CD4-positive, alpha-beta T cell (primary cell): ENCODE measurements at places on chromosomes 1 and 21. TPM values are rescaled to one million over a fixed set of nuclear protein-coding genes. Genes with fewer than 3 reads are reported as not detected.

DNA sequence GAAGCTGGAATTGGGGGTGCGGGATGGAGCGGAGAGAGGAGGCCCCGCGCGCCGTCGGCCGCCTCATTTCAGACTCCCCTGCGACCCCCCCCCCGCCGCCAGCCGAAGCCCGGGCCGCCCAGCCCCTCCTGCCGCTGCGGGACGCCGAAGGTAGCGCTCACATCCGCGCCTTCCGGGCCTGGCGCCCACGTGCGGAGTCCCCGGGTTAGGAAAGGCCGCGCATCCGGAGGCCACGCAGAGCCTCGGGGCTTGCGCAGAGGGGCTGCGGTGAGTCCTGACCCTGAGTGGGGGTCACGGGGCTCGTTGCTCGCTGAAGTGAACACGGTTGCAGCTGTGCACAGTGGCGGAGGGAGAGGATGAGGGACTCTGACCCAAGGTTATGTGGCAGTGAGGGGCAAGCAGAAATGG is 552 bp upstream of the ZNF496 start:
- DNase-seq, result peak; percentile 32

NTNG1 gene
- total RNA-seq, result not detected

DNA sequence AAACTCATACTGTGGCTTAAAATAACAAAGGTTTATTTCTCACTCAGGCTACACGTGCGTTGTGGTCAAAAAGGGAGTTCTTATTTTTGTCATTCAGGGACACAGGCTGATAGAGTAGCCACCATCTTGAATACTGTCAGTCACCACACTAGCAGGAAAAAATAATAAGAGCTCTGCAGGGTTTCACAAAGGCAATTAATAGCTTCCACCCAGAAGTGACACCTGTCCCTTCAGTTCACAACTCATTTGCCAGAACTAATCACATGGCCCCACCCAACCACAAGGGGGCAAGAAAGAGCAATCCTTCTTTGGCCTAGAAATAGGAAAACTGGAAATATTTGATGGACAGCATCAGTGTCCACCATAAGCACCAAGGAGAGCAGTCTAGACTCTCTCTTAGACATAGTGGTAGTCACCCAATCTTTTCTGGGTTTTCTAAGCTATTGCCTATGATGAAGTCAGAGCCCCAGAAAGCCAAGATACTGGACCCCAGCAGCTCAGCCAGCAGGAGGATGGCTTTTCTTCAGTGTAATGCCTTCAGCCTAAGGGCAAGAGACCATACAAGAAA is 8.2 kb downstream of the HAPLN2 start:
- DNase-seq, result no peak

DNA sequence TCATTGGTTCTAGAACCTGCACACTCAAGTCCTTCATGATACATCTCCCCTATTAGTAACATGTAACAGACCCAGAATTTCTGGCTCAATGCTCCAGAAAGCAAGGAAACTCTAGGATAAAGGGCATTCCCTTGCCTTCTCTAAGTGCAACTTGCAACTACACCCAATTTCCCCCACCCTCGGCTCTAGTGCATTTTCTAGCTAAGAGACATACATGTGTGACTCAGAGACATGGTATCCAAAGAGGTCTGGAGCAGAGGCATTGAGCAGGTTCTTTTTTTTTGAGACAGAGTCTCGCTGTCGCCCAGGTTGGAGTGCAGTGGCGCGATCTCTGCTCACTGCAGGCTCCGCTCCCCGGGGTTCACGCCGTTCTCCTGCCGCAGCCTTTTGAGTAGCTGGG is 132.9 kb downstream of the ZC3H11B start:
- no peak for DNase-seq

DNA sequence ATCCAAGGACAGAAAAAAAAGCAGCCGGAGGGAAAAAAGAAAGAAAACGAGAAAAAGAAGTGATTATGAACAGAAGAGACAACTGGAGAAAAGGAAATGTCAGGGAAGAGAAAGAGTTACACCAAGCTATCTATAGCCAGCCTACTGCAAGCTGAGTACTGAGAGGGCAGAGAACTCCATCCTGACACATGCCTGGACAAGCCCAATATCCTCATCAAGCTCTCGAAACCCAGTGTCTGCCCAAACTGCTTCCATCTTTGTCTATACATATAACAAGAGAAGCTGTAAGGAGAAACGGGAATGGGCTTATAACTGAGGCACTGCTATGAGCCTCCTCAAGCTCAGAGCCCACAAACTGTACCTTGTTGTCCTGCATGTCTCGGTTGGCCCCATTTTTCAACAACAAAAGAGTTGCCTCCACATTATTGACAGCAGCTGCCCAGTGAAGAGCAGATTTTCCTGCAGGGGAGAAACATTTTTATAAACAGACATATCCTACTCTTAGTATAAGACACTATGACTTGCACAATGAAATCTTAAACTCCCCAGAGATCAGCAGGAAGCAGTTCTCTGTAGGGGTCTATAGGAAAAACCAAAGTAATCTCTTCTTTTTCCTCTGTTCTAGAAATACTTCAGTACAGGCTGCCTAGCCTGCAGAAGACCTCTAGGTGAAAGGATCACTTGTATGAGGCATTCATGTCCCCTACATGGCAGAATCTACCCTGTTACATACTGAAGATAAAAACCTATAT is 21.2 kb upstream of the ADAM30 start:
- DNase-seq, result no peak

- DNase-seq, result no peak
Measured at GRCh38 chr21:31915566-31915965, 42.7 kb downstream of the HUNK start.

CYP4X1 gene
- total RNA-seq, result not detected

GRCh38 chr1:72202761-72203160 is 79.6 kb downstream of the NEGR1 start:
- no peak for DNase-seq

CLEC20A gene
- total RNA-seq, result not detected

ALPL gene
- not detected for total RNA-seq

GRCh38 chr1:201002510-201002909 is 21.0 kb downstream of the KIF21B start:
- no peak for DNase-seq

DNA sequence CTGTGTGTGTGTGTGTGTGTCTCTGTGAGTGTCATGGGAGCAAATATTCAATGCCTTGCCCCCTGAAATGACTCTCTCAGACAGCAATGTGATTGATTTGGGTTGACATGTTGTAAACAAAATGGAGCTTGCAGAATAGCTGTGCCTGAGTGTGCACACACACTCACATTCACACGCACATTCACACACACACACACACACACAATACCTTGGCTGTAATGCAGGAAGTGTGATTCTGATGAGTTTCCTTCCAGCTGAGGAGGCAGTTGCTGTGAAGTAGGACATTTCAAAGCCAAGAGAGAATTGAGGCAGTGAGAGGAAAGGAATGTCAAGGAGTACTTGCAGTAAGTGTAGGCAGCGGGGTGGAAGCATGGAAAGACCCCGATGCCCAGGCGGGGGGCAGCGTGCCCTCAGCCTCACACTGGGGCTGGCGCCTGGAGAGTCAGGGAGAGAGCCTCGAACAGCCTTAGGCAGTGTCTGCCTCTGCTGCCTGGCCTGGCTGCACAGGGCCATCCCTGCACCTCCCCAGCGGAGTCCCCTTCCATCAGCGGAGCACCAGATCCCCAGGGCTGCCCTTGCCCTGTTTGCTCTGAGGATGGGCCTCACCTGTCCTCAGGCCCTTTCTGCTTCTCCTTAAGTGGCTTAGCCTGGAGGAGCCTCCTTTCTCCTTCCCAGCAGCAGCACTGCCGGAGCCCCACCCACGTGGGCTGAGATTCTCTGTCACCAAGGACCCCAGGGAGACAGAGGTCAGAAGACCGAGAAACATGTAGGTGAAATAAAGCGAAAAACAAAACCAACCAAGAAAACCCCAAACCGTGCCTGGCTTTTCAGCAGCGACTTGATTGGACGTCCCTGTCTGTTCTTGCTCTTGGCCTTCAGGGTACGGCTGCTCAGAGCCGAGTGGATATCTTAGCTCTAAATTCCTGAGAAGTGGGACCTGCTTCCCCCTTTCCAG is 9.2 kb downstream of the VASH2 start:
- no peak for DNase-seq

DNA sequence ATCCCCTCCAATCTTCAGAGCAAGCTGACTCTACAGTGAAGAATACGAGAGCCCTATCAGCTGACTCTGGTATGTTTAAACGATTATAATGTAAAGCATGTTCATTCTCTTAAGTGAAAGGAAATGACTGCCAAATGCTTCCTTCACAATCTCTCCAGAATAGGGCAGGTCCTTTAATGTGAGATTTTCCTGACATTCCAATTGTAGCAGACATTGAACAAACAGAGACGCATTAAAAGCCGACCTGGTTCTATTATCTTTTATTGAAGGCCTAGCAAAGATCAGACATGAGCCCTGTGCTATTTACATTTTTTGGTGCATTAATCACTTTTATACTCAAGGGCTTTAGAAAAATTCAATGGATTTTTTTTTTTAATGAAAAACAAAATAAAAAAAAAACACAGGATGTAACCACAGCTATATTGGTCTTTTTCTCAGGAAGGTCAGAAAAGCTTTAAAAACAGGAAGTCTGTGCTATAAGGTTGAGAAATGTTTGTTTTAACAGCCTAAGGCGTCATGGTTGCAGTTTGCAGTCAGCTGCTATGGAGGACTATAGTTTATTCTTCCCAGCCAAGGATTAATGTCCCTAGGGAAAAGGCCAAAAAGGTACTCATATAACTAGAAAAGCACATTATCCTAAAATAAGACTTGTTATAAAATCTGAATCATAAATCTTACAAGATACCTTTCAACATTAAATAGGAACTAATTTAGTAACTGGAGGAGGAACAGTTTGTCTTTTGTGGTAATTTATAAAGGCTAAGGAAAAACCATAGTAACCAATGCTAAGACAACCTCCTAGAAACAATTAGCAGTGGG is 104.8 kb downstream of the RERE start:
- DNase-seq, result peak; percentile 33

SIM2 gene
- not detected for total RNA-seq

RAB13 gene
- total RNA-seq, result 0.30 TPM

DNA sequence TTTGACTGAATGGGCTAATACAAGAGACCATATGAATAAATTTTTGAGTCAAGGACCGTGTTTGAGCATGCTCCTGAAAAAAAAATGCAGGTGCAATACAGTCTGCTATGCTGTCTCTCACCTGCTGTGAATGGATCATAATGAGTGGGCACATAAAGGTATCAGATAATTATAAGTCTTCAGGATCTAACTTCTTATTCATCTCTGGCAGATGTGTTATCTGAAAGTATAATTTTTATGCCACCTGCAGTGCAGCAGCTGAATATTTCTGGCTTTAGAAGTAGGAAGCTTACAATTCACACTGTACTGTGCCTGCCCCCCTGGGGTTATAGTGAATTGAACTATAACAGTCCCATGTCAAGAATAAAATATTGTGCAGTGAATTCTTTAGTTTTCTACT is 333.3 kb downstream of the MRPL39 start:
- no peak for DNase-seq

- peak; percentile 49 for DNase-seq
Measured at GRCh38 chr21:42232176-42232825, 13.4 kb downstream of the ABCG1 start.

DNA sequence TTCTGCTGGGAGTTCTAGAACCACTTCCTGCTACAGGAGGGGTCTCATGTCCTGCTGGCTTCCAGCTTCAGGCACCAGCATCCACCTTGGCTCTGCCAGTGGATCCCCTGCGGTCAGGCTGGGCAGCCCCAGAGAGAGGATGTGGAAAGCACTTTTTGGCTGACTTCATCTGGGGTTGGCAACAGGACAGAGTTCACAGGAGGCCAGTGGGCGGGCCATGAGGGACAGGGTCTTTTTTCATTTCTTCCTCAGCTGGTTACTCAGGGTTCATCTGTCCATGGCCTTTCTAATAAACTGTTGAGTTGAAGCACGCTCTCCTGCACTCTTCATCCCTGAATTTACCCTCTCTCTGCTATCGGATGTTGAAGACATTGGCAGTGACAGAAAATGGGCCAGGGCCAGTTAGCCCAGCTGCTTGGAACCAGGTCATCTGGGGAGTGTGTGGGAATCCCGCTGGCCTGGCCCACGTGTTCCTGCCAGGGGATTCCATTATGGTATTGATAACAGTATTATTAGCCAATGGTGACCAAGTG is 45.2 kb downstream of the RPS6KA1 start:
- DNase-seq, result no peak

GRCh38 chr1:54171606-54172005 is 18.8 kb upstream of the CDCP2 start:
- no peak for DNase-seq

- no peak for DNase-seq
Measured at GRCh38 chr21:45867671-45868081, 113.9 kb upstream of the COL6A1 start.

- DNase-seq, result no peak
Measured at GRCh38 chr1:55466373-55466772, 251.2 kb upstream of the USP24 start.

OR2L13 gene
- not detected for total RNA-seq

- DNase-seq, result no peak
Measured at GRCh38 chr1:35591211-35591610, 18.1 kb downstream of the TFAP2E start.

CSF1 gene
- 6.5 TPM for total RNA-seq

DNA sequence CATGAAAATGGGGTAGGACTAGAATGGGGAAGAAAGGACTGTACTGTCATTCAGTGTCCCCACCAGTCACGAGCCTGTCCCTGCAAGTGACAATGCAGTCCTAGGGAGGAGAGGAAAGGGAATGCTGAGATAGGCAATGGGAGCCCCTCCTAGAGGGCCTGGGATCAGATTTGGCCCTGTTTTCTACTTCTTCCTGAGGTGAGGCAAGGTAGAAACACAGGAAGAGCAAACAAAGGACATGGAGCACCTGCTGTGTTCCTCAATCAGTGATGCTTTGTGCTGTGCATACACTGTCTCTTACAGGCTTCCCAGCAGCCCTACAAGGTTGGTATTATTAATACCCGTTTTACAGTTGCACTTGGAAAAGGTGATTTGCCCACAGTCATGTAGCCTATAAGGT is 6.1 kb downstream of the FABP3 start:
- no peak for DNase-seq

TRIM67 gene
- not detected for total RNA-seq

AURKAIP1 gene
- 64.6 TPM for total RNA-seq

DNA sequence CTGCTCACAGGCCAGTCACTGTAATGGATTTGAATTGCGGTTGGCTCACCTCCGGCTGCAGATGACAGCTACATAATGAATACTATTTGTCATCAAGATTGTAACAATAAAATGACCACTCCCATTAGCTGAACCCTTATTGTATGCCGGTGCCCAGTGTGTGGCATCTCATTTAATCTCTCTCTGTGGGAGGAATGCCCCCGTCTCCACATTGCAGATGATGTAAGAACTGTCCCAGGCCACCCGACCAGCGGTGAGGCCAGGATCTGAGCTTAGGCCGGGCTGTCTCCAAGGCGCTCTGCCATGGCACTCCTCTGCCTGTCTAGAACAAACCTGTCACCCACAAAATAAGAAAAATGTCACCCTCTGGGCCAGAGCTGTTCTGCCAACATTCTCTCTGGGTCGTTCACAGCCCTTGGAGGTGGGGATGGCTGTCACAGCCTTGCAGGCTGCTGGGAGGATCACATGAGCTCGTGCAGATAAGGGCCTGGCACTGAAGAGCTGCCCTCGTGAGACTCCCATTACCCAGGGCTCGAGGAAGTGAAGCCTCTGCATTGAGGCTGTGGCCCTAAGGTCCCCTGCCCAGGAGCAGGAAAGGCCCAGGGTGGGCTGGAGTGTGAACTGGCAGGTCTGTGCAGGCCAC is 52.7 kb downstream of the ECE1 start:
- no peak for DNase-seq

COL18A1 gene
- total RNA-seq, result 15.2 TPM

PRAMEF17 gene
- not detected for total RNA-seq
